ENCODE measurements at places on chromosomes 16 and 17. TPM values are rescaled to one million over a fixed set of nuclear protein-coding genes. Genes with fewer than 3 reads are reported as not detected.

DNA sequence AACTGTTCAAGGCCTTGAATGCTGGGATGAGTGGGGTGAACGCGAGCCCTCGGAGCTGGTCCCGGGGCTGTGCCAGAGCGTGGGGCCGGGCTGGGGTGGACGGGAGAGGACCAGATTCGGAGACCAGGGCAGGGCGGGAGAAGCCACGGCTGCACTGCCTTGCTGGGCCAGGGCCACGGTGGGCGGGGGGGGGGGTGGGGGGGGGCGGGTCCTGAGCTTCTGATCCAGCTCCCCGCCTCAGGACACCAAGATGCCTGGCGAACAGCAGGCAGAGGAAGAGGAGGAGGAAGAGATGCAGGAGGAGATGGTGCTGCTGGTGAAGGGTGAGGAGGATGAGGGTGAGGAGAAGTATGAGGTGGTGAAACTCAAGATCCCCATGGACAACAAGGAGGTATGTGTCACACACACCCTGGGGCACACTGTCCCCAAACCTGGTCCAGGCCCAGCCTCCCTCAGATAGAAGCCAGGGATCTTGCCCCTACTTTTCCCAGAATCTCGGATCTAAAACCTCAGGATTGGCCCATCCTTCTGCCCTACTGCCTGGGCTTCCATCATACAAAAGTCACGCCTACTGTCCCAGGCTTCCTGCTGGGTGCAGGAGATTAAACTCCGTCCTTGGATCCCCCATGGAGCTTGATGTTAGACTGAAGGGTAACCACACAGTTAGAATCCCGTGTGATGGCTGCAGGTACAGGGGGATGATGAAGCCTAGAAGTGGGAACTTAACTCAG, 563 bp downstream of the ZNF771 start:
- peak; percentile 56 for DNase-seq

- DNase-seq, result no peak
Measured at GRCh38 chr17:50697663-50698272, 9.9 kb downstream of the ANKRD40 start.

DNA sequence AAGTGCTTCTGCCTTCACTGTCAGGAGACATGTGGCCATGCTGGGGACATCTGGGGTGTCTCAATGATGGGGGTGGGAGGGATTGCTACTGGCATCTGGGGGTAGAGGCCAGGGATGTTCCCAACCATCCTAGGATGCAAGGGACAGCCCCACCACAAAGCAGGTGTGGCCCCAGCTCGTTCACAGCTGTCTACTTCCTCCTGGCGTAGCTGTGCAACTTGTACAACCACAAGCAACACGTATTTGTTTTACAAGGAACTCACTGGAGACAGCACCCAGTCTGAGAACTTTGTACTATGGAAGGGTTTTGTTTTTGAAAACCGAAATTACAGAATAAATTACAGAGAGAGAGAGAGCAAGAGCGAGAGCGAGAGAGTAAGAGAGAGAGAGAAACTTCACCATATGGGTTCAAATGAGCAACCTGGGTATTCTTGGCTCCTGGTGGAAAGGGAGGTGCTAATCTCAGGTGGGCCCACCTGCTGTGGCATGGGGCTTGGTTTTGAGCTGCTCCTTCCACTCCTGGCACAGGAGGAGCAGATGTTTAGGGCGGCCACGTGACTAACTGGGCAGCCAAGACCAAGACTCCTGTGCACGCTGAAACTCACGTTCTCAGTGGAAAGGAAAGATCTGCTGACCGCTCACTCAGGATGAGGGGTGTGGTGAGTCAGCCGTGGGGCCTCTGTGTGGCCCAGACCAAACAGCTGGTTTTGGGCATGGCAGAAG, 17.5 kb upstream of the TNFRSF13B start:
- no peak for DNase-seq

- no peak for DNase-seq
Measured at GRCh38 chr16:84450176-84450865, 54.1 kb downstream of the MEAK7 start.

- no peak for DNase-seq
Measured at GRCh38 chr17:51618476-51618875, 358.1 kb downstream of the UTP18 start.

Gene CDH16
- not detected for total RNA-seq

Gene ZNF385C
- total RNA-seq, result not detected

Gene GCSH
- total RNA-seq, result 16.4 TPM

Gene POLDIP2
- 92.7 TPM for total RNA-seq

Measured in GM23248 (cell line).